ENCODE measurements at places on chromosomes 3 and 15.

- no peak for DNase-seq
Measured at GRCh38 chr15:92881211-92881754, 18.8 kb upstream of the CHD2 start.

DNA sequence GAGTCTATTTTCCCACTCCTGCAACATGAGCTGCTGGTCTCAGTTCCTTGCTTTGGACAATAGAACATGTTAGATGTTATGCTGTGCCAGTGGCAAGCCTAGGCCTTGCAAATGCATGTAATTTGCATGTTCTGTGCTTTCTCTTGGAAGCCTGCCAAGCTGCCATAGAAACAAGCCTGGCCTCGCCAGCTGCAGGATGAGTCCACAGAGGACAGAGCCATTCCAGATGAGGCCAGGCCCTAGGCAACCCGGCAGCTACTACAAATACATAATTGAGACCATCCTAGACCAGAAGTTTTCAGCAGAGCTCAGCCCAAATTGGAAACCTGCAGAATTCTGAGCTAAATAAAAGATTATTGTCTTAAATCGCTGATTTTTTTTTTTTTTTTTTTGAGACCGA, 39.6 kb downstream of the TRIM69 start:
- DNase-seq, result no peak

DNA sequence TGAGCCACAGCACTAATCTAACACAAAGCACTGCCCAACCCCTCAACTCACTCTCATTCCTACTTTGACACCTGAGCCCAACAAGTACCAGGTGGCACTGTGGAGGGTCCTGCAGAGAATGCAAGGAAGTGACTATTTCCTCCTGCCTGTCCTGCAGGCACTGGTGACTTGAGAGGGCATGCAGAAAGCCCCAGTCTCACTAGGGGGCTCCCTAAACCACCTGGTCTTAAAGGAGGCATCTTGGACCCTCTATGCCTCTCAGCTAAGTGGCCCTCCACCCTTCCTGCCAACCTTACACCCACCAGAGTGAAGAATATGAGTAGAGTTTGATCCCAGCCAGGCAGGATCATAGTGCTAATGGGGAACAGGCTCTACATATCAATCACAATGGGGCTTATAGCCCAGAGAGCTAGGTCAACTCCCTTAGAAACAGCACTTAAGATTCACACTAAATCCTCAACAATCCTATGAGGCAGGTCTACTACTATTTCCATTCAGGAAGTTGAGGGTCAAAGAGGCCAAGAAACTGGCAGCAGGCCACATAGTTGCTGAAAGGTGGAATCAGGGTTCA, 15.2 kb downstream of the TRAIP start:
- DNase-seq, result no peak

DNA sequence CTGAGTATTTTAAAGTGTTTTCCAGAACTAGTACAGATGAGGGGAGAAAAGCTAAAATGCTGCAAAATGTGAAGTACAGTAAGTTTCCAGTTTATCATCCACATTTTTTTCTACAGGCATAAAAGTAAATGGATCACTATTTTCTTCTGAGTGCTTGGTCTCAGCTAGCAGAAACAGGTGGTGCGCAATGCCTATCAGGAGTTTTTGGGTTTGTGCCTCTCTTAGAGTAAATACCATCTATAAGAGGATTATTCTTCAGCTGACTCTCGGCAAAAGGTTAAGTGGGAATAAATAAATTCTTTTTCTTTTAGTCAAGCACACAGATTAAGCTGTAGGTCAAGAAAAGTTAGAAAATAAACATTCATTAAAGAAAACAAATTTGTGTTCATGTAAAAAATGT, 1027.7 kb downstream of the PLOD2 start:
- no peak for DNase-seq

DNA sequence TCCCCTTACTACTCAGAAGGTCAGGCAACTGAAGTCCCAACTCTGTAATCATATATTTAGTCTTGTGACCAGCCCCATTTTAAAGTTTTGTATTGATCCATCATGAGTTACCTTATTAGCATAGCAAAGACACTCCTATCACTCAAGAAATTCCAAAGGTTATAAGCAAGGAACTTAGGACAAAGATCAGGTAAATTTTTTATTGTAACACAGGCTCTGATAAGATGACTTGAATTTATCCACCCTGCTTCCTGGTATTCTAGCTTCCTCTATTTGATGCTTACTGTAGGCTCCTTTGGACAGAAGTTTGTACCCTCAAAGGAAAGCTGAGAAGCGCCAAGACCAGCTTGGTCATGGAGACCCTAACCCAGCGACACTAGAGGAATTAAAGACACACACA, 8.2 kb upstream of the NDN start:
- DNase-seq, result no peak

DNA sequence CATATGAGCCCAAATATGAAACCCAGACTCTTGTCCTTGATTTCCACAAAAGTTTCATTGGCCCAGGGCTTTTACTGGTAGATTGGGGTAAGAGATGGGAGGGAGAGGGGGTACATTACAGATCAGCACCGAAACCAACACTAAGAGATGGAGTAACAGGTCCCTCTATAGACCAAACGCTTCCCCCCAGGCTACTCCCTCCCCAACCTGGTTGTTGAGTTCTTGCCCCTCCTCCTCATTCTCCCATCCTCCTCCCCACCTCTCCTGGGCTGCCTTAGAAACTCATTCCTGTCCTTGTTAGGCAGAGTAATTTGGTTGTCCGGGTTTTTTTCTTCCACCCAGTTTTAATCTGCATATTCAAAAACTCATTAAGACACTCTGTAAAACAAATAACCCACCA, 74.1 kb downstream of the MESD start:
- DNase-seq, result no peak

Measured in activated CD4-positive, alpha-beta T cell treated with anti-CD3 and anti-CD28 coated beads, Interleukin-2, amount 50 U/mL, for 1 hour (primary cell).